Islet precursor cell (in vitro differentiated cells): ENCODE measurements at places on chromosomes 1 and 21.

DNA sequence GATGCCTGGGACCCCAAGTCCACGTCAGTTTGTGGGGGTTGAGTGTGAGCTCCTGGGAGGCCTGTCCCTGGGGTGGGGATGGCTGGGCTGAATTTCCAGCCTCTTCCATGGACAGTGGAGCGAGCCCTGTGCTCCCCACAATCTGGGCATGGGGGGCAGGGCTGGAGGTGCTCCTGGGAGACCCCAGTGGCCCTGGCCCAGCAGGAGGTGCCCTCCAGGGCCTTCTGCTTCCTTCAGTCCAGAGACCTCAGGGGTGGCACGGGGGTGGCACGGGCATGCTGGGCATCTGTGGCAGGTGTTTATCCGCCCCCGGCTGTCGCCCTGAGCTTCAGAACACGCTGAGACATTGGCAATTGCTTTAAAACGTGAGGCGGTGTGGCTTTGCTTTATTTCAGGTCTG, 40.9 kb downstream of the MORN1 start:
- no peak for DNase-seq

GRCh38 chr1:2228157-2228594, at the start of gene SKI:
TSS of gene SKI (plus strand) at chr1:2228319. CDS start at chr1:2228767, 448 bp downstream.
- DNase-seq = no peak

- DNase-seq = no peak
Observed at GRCh38 chr1:40732756-40733301, 41.3 kb downstream of the NFYC start.

DNA sequence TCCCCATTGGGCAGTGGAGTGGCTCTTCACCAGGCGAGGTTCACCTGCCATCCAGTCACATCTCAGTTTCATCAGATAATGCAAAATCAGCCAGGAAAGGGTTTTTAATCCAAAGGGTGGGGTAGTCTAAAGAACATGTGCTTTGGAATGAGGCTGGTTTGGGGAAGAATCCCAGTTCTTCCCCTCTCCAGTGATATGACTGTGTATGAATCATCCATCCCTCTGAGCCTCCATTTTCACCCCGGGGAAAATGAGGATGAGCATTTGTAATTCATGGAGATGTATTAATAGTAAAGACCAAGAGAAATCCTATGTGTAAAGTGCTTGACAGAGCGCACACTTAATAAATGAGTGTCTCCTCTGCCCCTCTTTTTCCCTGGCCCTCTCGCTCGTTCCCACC, 215.1 kb upstream of the FGGY start:
- DNase-seq = no peak

- no peak for DNase-seq
Observed at GRCh38 chr1:201736707-201737320, 92.1 kb upstream of the IPO9 start.
